Fibroblast of pulmonary artery (primary cell): ENCODE measurements at places on chromosomes 12 and 14.

- DNase-seq = no peak
These were observed 84.3 kb upstream of the FOXN3 start for GRCh38 chr14:89501381-89501780.

GRCh38 chr12:24057920-24058476, 108.5 kb upstream of the SOX5 start:
- no peak for DNase-seq

DNA sequence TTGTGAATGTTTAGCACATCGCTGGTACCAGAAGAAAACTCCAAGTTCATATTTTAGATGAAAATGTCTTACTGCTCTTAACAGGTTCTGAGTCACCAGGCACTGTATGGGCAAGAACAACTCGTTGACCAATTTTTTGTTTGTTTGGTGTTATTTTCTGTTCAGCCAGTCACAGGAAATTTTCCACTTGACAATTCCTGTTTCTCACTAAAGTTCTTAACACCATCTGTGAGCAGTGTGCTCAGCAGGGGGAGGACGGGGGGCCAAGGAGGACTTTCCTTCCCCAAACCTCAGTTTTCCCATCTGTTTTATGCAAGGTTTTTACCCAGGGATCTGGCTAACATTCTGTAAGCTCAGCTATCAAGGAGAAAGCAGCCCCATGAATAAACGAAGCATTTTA, 3.0 kb downstream of the NUAK1 start:
- peak; percentile 66 for DNase-seq

DNA sequence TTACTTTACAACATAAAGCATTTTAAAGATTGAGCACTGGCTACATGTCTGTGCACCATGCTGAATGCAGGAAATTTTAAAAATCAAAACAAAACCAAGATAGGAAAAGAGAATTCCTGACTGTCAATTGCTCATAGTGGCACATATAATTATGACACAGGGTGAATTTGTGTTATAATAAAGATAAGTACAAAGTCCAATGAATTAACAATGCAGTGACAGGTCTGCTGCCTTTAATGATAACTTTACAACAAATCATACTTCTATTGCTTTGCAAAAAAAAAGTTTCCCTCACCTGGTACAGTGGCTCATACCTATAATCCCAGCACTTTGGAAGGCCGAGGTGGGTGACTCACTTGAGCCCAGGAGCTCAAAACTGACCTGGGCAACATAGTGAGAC, 93.8 kb upstream of the OSBPL8 start:
- DNase-seq = no peak

DNA sequence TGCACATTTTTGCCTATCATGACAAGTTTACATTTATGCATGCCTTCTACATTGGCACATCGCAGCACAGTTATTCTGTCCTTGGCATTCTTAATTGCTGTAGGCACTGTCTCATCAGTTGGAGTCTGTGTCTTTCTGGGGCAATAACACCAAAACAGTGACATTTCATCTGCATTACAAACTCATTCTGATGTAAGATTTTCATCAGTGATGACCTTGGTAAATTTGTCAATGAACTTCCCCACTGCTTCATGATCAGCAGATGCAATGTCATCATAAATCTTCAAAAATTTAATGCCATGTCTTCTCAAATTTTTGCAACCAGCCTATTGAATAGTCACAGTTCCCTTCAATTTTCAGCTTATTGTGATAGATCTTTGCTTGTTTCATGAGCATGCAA, 85.5 kb downstream of the CAPZA3 start:
- no peak for DNase-seq
